ENCODE measurements at places on chromosomes 1 and 21.

DNA sequence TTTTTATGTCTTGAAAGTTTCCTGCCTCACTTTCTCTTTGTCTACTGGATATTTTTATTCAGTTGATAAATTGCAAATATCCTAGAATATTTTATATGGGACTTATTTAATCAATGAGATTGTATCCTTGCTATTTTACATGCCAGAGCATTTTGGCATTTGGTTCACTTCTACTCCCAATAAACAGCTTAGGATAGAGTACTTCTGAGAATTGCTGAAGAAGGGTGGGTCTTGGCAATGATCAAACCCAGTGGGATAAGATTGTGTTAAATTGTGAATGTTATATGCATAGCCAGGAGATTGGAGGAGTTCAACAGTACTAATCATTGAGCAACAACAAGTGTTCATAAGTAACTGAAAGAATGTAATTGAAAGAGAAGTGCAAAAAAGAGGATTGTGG lies 60.1 kb downstream of the SDCCAG8 start:
- DNase-seq: no peak

- DNase-seq: no peak
These were observed 1.5 kb downstream of the LCE3E start for GRCh38 chr1:152565115-152565514.

- DNase-seq: no peak
These were observed 75.5 kb downstream of the ADAMTS1 start for GRCh38 chr21:26769613-26770188.

DNA sequence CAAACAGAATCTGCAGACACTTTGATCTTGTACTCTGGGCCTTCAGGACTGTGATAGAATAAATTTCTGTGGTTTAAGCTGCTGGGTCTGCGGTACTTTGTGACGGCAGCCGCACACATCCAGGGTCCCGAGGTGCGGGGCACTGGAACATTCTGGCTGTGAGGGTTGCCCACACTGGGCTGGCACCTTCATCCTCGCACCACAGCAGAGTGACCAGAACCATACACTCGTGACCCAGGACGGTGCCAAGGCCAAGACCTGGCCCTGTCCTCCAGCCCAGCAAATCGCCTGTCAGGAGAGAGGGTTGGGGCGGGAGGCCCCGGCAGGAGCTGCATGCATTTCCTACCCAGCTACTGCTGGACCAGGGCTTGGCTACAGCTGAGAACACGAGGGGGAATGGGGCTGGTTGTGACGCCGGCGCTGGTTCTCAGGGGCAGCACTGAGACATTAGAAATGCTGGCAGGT lies 2.6 kb upstream of the FTCD start:
- DNase-seq: no peak

GRCh38 chr1:65197636-65198035 lies 49.6 kb downstream of the AK4 start:
- DNase-seq: no peak

DNA sequence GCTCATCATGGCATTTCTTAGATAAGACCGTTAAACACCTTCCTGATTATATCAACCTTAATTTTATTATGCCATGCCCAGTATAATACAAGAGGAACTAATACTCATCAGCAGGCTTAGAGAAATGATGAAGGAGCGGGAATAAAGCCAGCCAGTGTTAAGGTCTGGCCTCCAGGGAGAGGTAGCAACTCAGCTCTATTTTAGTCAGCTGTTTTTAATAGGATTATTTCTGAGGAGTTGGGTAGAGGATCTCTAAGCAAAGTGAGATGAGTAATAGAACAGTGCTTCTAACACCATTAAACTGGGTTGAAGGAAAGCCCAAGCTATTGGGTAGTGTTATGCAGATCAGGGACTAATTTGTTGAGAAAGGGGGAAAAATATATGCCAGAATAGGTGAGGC lies 921.5 kb downstream of the TTLL7 start:
- DNase-seq: no peak

DNA sequence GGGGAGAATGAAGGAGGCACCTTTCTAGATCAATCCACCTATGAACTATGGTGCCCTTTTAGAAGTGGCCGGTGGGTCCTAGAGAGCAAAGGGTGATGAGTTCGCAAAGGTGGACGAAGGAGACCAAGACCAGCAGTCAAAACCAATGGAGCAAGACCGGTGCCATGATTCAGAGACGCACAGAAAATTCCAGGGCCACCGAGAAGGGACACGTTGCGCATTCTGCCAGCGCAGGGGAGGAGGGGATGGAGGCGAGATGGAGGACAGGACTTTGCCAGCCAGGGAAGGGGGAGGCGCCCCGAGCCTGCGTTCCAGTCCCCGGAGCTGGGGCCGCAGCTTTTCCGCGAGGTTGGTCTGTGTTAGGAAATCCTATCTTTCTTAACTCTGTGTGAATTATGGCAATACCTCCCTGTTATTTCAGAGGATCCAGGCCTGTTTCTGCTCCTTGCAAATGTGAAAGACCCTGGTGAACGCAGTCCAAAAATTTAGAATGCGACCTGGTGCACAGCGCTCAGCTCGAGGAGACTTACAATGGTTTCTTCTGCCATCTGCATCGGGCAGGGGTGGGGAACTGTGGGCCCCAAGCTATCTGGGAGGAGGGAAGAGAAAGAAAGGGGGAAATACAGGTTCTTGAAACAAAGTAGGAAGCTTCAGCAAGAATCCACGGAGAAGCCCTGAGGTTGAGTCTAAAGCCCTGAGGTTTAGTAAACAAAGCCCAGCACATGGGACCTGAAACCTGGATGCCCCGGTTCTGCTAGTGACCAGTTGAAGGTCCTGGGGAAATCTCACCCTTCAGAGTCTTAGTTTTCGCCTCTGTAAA lies 129.4 kb downstream of the MRPS6 start:
- DNase-seq: no peak

DNA sequence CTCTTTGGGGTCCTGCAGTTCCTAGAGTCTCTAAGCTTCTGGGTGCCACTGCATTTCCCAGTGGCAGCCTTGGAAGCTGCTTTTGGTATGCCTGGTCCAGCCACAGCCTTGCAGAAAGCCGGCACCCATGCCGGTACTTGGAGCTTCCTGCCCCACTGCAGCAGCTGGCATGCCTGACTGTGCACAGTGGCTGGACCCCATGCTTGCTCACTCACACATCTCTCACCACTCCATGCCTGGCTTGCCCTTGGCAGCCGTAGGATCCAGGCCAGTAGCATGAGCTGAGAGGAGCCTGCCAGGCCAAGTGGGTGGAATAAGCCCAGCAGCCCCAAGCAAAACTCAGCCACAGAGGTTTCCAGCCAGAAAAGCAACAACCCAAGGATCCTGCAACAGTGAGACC lies 20.3 kb upstream of the FNBP1L start:
- no peak for DNase-seq

DNA sequence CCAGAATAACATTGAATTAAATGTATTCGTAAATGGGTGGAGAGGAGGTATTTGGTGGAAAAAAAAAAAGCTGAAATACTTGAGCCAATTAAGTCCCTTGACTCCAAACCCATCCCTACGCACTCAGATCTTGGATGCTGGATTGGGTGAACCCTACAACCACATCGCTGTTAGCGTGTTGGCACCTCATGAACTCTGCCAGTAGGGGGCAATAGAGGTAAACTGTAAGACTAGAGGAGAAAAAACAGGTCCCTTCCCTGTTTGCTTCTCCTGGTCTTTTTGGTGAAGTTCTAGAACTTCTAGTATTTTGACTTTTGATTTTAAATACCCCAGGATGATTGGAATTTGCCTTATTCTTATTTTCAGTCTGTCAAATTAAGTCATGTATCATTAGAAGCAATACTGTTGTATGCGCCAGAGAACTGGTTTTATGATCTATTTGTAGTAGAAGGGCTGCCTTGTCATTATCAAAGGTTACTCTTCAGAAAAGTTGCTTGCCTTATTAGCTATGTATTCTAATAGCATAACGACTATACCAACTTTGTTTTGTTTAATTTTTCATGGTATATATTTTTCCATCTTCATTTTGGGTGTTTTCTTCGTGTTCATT lies 1.9 kb upstream of the OR13G1 start:
- DNase-seq: no peak

GRCh38 chr1:235783148-235783776 lies 83.4 kb downstream of the LYST start:
- DNase-seq: no peak

GRCh38 chr1:168686666-168687065 lies 42.3 kb downstream of the DPT start:
- DNase-seq: no peak

DNA sequence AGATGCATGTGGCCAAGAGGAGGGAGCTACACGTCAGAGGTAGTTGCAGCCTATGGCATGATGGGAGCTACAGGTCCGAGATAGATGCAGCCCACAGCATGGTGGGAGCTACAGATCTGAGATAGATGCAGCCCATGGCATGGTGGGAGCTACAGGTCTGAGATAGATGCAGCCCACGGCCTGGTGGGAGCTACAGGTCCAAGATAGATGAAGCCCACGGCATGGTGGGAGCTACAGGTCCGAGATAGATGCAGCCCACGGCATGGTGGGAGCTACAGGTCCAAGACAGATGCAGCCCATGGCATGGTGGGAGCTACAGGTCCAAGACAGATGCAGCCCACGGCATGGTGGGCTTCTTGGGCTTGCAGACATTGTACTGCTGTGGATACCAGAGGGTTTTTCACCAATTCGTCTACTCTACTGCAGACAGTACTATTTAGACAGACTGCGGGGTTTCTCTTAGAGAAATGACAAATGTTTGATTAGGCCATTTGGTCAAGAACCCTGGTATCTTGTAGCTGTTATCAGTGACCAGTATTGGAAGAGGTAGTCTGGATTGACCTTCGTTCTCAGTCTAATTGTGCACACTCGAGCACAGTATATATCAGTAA lies 127.4 kb downstream of the DHRS3 start:
- DNase-seq: no peak

DNA sequence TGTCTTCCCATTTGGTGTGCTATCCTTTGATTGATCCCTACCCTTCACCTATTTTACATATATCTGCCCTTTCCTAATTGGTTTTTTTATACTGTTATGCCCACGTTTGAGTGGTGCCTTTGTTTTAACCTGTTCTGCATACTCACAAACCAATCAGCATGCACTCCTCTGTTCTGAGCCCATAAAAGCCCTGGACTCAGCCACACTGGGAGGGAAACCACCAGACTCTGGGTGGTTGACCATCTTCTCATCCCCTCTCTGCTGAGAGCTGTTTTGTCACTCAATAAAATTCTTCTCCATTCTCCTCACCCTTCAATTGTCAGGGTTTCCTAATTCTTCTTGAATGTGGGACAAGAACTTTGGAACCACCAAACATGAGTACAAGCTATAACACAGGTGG lies 989.8 kb downstream of the ADGRL2 start:
- no peak for DNase-seq
